ENCODE measurements at places on chromosomes 16 and 17.

GRCh38 chr17:2040942-2041560 lies 771 bp upstream of the OVCA2 start:
- DNase-seq: no peak

GRCh38 chr17:36934144-36934691 lies 3.1 kb upstream of the LHX1 start:
- no peak for DNase-seq

- no peak for DNase-seq
These were observed 16.0 kb upstream of the APRT start for GRCh38 chr16:88827727-88828126.

- no peak for DNase-seq
These were observed 157.0 kb downstream of the C16orf95 start for GRCh38 chr16:87160234-87160636.

DNA sequence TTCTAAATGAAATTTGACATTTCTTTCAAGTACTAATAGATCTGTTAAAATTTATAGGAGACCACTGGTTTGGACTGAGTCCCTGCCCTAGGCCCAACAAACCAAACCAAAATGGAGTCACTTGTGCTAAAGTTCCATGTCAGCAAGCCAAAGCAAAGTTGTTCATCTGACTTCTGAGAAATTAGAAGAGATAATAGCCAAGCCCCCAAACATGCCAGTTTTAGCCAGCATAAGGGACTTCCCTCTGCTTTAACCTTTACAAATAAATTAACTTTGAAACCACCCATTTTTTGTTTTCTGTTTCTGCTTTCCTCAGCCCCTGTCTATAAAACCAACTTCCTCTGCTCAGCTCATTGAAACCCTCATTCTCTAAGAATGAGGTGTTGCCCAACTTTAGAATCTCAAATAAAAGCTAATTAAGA lies 18.9 kb downstream of the CDR2 start:
- DNase-seq: no peak

GRCh38 chr16:53065461-53066061 lies 10.8 kb downstream of the CHD9 start:
- no peak for DNase-seq

Data from AG10803 (cell line).